ENCODE measurements at places on chromosomes 6 and 20.

- no peak for DNase-seq
Measured at GRCh38 chr6:125197795-125198269, 44.3 kb downstream of the TPD52L1 start.

GRCh38 chr20:49306903-49307620, 29.2 kb upstream of the ZNFX1 start:
- no peak for DNase-seq

DNA sequence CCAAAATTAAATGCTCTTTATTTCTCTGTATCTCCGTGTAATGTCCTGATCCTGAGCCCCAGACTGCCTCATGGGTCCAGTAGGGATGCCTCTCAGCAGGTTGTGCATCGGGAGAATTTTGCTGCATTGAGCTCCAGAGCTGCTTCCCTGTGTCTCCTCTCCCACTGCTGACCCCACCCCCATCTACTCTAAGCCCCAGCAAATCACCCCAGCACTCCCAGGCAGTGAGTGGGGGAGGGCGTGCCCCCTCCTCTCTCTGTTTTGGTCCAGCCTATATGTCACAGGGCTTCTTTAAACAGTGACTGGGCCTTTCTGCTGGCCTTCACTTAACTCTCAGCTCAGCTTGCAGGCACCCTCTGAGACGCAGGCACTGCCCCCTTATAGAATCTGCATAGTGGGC, 228.8 kb upstream of the QKI start:
- DNase-seq, result no peak

- no peak for DNase-seq
Measured at GRCh38 chr6:124928851-124929250, 33.4 kb upstream of the RNF217 start.

DNA sequence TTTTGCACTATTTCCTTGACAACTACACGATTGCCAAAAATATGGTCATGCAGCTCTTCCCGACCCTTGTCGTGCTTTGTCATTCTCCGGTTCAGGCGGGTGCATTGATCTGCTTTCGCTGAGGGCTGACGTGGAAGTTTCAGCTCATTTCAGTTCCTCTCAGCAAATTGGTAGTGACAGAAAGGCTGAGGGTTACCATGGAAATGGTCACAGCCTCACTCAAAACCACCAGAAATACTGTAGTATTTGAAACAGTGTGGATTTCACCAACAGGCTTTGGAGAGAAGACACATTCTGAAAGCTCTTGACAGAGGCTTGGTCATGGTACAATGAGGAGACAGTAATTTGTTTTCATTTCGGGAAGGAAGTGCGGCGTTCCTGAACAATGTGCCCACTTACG, 99.7 kb upstream of the EXOC2 start:
- no peak for DNase-seq

DNA sequence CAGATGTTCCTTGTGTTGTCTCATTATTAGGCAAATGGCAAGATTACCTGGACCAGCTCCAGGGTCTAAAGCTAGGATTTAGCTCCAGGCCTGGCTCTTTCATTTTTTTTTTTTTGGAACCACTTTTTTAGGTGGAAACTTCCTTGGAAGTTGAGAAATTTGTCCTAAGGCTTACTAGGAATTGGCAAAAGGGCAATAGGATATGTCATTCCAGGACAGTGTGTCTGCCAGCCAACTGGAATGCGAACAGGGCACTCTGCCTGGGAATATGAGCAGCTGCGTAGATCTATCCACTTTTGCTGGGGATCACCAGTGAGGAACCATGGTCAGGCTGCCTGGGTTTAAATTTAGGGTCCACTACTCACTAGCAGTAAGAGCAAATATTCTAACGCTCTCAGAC, 304.0 kb downstream of the TSHZ2 start:
- DNase-seq, result no peak

Data from stimulated activated CD4-positive, alpha-beta T cell treated with anti-CD3 and anti-CD28 coated beads, Interleukin-1b, Interleukin-23, amount 100 ng/mL, for 4 hours (primary cell).